ENCODE measurements at places on chromosomes 13 and 19.

DNA sequence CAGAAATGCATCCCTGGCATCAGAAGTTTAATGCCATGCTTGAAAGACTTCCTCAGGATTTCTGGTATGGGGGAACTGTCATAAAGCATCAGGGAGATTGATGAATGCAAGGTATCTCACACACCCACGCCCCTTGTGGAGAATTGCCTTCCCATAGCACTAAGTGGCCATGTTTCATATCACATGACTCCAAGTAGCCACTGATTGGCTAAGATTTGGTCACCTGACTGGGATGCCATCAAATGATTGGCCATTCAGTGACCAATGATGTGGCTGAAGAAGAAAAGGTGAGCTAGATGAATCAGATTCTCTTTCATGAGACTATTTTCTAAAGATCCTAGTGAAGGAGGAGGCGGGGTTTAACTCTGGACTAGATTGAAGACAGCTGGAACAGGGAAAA lies 7.3 kb downstream of the KLK8 start:
- no peak for DNase-seq

DNA sequence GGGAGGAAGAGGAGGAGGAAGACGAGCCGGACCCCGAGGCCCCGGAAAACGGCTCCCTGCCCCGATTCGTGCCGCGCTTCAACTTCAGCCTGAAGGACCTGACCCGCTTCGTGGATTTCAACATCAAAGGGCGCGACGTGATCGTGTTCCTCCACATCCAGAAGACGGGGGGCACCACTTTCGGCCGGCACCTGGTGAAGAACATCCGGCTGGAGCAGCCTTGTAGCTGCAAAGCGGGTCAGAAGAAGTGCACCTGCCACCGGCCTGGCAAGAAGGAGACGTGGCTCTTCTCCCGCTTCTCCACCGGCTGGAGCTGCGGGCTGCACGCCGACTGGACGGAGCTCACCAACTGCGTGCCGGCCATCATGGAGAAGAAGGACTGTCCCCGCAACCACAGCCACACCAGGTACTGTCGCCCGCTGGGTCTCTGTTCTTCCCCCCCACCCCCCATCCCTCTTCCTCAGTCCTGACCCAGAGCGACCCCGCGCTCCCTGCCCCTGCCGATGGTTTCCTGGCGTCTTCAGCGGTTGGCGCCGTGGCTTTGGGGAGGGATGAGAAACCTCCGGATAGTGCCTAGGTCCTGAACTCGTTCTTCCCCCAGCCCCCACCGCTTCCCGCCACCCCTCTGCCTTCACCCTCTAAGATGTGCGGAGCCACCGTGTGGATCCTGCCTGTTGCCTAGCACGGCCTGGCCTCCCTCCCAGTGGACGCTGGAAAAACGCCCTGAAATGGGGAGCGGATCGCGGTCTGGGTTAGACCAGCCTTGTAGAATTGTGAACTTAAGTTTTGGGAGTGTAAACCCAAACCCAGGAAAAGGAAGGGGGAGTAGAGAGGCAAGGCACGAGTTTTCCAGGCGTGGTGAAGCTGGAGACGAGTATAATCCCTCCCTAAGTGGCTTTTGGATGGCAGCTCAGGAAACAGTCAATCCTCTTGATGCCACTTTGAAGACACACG lies 1.5 kb downstream of the HS6ST3 start:
- DNase-seq = no peak

GRCh38 chr13:107834717-107835116 lies 380.6 kb downstream of the LIG4 start:
- no peak for DNase-seq

GRCh38 chr13:44519642-44520041 lies 56.5 kb downstream of the TSC22D1 start:
- no peak for DNase-seq

- DNase-seq = no peak
Measured at GRCh38 chr13:57846600-57847173, 215.1 kb downstream of the PCDH17 start.

DNA sequence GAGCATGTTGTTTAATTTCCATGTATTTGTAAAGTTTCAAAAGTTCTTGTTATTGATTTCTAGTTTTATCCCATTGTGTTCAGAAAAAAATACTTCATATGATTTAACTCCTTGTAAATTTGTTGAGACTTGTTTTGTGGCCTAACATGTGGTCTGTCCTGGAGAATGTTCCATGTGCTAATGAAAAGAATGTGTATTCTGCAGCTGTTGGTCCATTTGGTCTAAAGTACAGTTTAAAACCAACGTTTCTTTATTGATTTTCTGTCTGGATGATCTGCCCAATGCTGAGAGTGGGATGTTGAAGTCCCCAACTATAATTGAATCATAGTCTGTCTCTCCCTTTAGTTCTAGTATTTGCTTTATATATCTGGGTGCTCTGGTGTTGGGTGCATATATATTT lies 34.9 kb upstream of the TPP2 start:
- DNase-seq = no peak

DNA sequence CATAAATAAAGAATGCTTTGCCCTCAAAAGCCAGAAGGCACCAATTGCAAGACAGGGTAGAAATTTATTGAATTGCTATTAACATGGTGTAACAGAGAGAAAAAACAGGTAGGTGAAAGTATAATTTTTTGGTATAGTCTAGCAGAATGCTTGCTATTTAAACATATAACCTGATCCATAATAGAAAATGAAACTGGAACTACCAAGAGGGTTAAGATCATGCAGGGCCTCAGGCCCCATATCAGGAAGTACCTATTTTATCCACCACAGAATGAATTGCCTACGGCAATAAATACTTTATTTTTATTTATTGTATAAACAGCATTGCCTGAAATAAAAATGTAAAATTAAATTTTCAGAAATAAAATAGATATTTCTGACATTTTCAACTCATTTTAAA lies 159.5 kb downstream of the PRR20E start:
- no peak for DNase-seq

DNA sequence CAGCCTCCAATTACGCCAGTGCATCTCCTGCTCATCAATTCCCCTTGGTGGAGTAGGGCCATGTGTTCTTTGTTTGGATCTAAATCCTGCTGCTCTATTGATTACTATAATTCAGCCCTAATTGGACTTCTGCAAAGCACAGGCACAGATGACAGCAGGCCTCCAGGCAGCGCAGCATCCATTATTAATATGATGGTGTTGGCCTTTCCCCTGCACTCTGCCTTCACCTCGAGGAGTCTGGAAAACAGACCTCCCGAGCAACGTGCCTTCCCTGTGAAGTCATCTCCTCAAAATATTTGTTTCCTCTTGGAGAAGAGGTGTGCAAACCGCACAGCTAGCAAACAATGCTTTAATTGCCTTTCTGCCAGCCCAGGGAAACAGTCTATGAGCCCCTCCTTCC lies 92.5 kb downstream of the UQCRFS1 start:
- no peak for DNase-seq

- no peak for DNase-seq
Measured at GRCh38 chr19:8357007-8357521, 6.9 kb upstream of the ANGPTL4 start.

- DNase-seq = no peak
Measured at GRCh38 chr13:39263033-39263432, 224.8 kb downstream of the NHLRC3 start.

DNA sequence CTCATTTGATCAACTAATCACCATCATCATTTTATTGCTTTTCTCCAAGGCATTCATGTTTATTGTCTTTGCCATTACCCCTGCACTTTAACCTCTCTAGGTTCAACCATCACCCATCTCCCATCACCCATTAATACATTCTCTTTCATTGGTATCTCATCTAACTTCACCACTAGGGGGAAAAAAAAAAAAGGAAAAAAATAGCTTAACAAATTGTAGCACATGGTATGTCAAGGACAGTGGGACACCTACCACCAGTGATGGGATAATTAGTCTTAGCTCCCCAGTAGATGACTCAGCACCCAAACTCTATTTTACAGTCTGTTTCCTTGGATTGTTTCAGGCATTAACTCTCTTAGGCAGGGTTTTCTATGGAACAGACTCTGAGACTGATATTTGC lies 1770.2 kb upstream of the MIR17HG start:
- DNase-seq = no peak

GRCh38 chr13:98377635-98378378 lies 199.1 kb downstream of the STK24 start:
- no peak for DNase-seq

DNA sequence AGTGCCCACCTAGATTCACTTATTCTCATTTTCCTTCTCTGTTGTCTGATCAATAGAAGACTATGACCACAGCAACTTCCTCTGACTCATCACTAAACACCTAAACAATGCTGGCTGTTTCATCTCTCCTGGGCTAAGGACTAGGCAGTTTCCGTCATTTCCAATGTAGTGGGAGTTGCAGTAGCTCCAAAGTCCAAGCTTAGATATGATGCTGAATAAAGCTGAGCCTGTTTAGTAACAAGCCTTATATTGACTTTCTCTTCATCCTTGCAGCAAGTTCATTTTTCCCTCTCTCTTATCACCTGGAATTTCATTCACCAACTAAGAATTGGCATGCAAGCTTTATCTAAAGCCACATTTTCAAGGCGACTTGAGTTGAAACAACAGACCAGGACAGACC lies 53.5 kb upstream of the PCDH9 start:
- no peak for DNase-seq

GRCh38 chr19:49497789-49498103 lies 1.5 kb downstream of the RPS11 start:
- no peak for DNase-seq

DNA sequence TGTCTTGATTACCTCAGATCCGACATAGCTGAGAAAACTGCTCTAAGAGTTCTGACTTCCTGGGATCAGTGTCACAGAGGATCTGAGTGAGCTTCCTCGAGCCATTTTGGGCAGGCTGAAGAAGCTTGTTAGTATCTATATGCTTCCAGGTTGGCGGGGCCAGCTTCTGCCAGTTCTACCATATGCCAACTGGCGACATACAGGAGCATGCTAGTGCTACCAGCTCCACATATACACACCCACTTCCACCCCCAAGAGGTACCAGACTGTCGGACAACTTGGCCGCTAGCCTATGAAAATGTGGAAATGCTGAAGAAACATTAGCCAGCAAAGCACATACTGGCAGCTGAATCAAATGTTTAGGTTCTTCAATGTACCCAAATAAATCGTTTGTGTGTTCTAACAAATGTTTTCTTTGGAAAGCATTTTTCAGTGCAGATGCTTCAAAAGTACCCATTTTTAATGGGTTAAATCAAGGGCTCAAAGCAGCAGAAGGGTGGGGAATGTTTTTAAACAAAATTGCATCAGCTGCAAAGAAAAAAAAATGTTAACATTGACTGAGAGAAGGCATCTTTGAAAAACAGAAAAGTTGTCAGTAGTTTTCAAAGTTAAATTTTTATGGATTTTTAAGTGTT lies 163.7 kb downstream of the KLF12 start:
- DNase-seq = no peak

- DNase-seq = no peak
Measured at GRCh38 chr13:40648841-40649240, 17.6 kb downstream of the FOXO1 start.

GRCh38 chr13:37914781-37915391 lies 45.3 kb upstream of the TRPC4 start:
- DNase-seq = no peak

DNA sequence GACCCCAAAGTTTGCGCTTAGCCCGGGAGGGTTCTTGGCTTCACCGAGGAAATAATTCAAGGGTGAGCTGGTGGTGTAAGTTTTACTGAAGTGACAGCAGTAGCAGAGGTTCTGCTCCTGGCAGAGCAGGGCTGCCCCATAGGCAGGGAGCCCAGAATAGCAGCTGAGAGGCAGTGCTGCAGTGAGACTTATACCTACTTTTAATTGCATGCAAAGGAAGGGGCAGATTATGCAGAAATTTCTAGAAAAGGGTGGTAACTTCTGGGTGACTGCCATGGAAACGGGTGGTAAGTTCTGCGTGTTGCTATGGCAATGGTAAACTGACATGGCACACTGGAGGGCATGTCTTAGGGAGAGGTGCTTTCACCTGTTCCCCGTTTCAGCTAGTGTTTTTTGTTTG lies 17.5 kb upstream of the CAMSAP3 start:
- no peak for DNase-seq

Measured in kidney epithelial cell (primary cell).